ENCODE measurements at places on chromosomes 2 and 18.

GRCh38 chr2:4618630-4619228, 915.4 kb downstream of the DCDC2C start:
- no peak for DNase-seq

GRCh38 chr18:13268158-13269012, 49.8 kb downstream of the LDLRAD4 start:
- DNase-seq: no peak

DNA sequence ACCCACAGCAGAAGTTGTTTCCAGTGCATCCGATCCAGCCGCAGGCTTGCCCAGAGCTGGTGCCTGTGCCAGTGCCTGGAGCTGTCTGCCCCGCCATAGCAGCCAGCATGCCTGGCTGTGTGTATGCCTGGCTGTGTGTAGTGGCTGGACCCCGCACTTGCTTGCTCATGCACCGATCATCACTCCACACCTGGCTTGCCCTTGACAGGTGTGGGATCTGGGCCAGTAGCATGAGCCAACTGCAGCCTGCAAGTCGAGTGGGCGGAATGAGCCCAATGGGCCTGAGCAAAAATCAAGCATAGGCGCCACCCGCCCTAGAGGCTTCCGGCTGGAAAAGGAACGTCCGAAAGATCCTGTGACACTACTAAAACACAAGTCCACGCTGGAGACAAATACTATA, 74.5 kb downstream of the EPB41L3 start:
- DNase-seq: no peak

DNA sequence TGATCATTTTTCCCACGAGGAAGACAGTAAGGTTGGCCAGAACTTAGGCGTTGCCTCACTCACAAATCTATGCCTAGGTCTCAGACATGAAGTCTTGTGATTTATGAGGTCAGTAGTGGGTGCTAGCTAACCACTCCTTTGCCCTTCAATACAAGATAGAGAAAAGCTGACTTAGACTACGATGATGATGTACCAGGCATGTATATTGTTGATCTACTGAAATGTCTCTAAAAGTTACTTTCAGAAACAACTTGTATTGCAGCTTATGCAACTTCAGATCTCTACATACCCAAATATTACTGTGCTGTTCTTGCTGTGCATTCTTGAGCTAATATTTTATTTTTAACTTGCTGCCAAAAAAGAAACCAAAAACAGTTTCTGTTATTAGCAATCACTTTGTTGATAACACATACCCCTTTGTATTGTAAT, 30.6 kb downstream of the MAPRE2 start:
- DNase-seq: no peak

GRCh38 chr2:178076130-178076529, 3.6 kb upstream of the PDE11A start:
- DNase-seq: no peak

DNA sequence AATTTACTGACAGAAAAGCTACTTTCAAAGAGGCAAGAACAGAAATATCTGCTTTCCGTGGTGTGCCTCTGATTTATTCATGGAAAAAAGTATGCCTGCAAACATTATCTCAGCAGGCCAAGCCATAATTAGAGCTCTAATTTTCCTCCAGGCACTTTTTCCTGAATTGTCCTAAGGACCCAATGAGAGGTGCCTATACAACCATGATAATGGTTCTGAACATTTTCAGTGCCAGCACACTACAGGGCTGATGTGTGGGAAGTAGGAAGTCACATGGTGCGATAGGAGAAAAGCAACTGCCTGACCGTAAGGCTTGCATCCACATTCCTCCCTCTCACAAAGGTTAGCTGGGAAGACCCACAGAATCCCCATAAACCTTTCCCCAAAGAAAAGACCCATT, 45.9 kb upstream of the EGR4 start:
- DNase-seq: no peak

DNA sequence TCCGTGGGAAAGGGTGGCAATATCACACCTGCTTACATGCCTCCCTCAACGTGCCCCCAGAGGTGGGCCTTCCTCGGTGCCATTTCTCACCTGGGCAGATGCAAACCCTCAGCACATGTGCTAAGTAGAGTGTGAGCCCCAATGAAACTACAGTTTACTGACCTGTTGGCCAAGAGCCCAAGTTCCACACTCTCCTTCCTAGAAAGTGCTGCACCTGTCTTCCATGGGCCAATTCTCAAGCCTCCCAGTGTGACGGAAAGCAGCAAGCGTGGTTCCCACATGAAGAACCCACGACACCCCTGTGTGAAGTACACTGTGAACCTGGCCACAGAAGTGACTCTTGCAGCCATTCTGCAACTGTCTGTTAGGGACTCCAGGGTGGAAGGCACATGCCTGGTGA, 73.7 kb downstream of the UXS1 start:
- DNase-seq: no peak

DNA sequence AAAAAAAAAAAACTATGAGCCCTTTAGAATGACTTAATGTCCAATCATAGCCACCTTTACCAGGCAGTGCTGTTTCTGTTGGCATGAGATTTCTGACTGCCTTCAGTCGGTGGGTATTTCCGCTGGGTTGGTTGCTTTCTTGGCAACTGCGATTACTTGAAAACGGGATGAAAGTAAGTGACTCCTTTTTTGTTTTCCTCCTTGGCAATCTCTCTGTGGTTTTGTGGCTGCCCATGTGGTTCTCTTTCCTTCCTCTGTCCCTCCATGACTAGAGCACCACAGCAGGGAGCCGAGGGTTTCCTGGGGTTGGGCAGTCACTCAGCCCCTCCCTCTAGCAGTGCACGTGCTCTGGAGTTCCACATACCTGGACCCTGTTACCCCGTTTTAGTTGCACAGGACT, 112.1 kb downstream of the KLHL29 start:
- DNase-seq: no peak

DNA sequence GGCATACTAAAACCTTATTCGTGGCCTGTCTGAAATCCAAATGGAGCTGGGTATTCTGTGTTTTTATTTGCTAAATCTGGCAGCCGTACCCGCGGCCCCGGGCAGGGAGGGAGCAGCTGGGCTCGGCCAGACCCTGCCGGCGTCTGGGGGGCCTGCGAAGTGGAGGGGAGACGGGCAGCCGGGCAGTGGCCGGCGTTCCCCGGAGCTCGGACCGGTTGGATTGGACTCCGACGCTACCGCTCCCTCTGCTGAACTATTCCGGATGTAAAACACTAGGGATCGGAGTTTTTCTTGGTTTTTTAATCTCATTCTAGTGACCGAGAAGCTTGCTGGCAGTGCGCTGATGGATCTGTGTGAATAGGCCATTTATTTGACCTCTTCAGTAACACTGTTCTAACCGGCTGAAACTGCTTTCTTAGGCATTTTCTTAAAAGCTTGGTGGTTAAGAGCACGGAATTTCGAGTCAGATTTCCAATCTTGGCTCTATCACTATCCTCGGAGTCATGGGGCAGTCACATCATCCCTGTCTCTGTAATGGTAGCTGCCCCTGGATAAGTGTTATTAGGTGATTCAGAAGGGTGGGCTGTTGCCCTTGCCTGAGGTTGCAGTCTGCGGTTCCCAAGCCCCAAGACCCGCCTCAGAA, 694 bp downstream of the UNC50 start:
- DNase-seq: peak; percentile 29

Measured in heart right ventricle (tissue), 16 donors.